Fibroblast of skin of scalp (primary cell): ENCODE measurements at places on chromosomes 11 and 22.
A peak's percentile ranks its signal among the peaks of the same experiment; 100 is the strongest.

DNA sequence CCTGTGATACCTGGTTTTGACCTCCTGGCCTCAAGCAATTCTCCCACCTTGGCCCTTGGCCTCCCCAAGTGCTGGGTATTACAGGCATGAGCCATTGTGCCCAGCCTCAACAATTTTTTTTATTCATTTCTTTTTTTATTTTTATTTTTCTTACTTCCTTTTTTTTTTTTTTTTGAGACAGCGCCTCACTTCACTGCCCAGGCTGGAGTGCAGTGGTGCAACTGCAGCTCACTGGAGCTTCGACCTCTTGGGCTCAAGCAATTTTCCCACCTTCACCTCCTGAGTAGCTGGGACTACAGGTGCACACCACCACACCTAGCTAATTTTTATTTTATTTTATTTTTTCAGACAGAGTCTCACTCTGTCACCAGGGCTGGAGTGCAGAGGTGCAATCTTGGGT is 25.5 kb upstream of the CECR2 start:
- DNase-seq = no peak

DNA sequence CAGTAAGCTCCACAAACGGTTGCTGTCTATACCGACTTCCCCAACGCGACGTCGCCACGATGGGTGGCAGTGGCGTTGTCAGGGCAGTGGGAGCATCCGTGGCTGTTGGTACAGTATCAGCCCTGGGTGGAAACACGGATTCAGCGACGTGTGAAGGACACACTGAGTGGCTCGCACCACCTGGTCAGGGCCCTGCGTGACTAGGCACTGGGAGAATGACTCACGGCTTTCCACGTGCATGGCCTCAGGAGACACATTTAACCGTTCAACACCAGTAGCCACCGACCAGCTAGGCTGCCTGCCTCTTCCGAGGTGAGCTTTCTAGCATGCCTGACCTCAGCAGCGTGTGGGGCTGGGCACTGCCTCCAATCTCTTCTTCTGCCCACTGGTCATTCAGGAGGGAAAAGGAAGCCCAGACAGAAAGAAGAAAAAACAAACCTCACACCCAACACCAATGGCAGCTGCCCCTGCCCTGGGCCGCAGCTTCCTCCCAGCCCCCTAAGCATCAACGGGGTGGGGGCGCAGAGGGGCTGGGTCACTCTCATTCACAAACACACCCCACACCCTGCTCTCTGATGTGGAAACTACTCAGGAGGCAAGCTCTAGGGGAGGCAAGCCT is 59.0 kb downstream of the MYH9 start:
- DNase-seq = peak; percentile 84

GRCh38 chr11:64519541-64519940 is 71.5 kb upstream of the SLC22A12 start:
- no peak for DNase-seq

GRCh38 chr11:765025-765801 is 12.1 kb downstream of the GATD1 start:
- DNase-seq = peak; percentile 57

GRCh38 chr22:43570531-43571165 is 158.8 kb downstream of the MPPED1 start:
- DNase-seq = no peak

DNA sequence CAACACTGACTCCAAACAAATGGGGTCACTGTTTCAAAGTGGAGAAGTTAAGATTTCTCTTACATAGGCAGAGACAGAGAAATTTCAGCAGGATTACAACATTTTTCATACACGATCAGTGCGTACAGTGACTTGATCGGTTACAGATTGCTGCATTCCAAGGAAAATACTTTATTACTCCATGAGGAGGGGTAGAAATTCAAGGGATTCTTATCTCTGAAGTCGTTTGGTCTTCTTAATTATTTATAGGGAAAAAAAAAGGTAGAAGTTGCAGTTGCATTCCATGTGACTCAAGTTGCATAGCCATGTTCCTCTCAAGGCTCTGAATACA is 10.7 kb upstream of the SMIM38 start:
- DNase-seq = peak; percentile 79

DNA sequence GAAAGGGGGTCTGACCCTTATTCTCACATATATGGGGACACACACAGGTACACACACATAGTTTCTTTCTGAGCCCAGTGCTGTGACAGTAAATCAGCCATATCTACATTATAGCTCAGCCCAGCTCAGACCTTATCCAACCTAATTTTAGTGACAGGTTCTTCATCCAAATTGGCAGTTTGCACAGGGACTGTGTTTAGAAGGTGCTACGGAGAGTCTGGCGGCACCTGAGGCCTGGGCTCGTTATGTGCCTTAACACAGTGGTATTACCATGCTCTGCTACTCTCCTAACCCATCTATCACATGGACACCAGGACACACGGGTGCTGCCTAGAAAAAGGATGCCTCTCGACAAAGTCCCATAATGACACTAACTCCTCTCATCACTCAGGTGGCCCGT is 109.3 kb downstream of the GALNT18 start:
- DNase-seq = no peak

- DNase-seq = no peak
These were observed 15.1 kb downstream of the XRRA1 start for GRCh38 chr11:74933765-74934164.

DNA sequence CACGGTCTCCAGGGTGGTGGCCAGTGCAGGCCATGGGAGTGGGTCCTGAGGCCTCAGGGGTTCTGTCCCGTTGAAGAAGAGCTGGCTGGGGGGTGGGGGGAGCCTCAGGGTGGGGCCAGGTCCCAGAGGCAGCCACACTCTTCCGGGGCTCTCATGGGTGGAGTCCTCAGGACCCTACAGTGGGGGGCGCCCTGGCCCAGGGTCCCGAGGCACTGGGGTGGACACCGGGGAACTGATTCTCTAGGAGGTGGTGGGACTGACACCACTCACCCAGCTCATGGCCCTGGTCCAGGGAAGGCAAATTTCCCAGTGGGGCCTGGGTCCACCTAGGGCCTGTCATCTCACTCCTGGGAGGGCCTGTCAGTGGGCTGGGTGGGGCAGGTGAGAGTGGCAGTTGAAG is 12.8 kb downstream of the GGT5 start:
- no peak for DNase-seq

- peak; percentile 40 for DNase-seq
These were observed 5.1 kb upstream of the MYRF start for GRCh38 chr11:61747192-61747966.

DNA sequence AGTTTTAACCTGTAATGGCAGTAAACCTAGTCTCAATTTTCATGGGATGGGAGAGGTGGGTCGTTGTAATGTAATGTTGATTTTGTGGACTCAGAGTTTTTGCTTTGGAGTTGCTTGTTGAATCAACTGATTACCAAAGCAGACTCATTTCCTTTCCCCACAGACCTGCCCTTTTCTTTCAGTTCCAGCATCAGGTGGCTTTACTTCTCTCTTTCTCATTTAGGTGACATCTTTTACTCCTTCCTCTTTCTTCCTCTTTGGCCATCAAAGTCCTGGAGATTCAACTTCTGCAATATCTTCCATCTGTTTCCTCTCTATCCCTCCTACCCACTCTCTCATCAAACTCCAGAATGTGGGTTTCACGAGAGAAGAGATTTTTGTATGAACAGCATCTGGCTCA is 313.9 kb downstream of the TMEM135 start:
- DNase-seq = no peak

DNA sequence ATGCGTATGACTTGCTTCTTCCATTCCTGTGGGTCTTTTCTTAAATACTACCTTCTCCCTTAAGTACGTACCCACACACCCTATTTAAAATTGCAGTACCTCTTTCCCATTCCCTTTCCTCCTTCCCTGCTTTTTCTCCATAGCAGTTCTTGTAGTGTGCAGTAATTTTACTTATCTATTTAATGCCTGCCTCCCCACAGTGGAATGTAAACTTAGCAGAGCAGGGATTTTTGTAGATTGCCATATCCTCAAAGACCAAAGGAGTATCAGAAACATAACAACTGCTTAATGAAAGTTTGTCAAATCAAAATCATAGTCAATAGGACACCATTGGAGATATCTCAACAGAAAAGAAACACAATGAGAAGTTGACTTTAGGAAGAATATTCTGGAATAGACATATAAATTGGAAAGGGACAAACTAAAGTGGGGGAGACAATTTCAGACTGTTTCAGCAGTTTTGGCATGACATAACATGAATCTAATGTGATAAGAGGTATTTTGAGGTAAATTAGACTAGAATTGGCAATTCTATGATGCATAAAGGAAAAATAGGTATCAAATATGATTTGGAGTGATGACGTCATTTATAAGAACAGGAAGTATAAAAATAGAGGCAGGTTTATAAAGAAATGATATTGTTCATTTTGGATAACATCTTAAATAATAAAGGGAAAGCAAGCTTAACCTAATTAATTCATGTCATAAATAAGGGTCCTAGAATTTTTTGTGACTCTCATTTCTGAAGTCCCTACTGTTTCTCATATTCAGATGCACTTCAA is 188.4 kb downstream of the SOX6 start:
- no peak for DNase-seq

GRCh38 chr11:66168289-66168688 is 98.2 kb downstream of the PACS1 start:
- DNase-seq = no peak

DNA sequence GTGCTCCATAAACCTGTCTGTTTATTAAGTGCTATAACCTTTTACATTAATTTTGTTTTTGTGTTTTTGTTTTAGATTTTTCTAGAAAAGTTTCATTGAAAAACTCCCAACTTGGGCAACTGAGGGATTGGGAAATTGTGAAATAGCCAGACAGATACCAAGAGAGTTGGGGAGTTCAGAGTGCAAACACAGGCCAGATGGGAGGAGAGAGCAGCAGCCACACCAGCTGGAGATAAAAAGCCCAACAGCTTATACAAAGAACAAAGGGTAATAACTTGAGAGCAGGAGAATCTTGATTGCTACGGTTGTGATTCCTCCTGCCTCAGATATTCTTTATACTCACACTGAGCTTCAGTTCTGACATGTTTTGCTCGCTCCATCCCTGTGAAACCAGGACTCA is 1642.2 kb downstream of the LRRC4C start:
- no peak for DNase-seq

DNA sequence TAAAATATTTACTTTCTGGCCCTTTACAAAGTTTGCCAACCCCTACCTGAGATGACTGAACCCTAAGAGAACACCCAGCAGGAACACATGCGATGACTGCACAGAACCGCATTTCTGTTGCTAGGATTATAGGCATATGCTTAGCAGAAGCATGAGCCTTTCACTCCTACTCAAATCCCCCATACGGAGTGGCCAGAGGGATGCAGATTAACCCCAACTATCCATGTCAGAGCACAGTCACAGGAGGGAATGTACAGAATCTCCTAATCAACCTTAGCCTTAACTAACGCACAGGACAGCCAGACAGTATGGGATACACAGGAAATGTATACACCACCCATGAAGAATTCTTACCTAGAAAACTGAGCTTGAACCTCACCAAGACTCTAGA is 6.2 kb downstream of the HPS4 start:
- peak; percentile 3 for DNase-seq

DNA sequence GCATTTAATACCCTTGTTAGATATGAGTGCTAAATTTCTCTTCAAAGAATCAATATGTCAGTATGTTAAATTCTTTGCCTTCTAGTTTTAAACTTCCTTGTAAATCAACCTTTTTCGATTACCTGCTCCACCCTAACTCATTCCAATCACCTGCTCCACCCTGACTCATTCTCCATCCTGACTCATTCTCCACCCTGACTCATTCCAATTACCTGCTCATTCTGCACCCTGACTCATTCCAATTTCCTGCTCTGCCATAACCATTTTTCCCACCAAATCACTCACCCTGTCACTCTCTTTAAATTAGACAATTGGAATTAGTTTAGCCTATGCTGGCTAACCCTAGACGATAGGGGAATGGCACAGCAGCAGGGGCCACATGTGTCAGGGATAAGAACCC is 519.5 kb upstream of the LRRC4C start:
- DNase-seq = no peak
